NCI-H1417 treated with DMSO at 0.1 percent for 48 hours (cell line): ENCODE measurements at places on chromosomes 11 and 22.

GRCh38 chr22:31286360-31287255 is 5.7 kb downstream of the PIK3IP1 start:
- no peak for DNase-seq

DNA sequence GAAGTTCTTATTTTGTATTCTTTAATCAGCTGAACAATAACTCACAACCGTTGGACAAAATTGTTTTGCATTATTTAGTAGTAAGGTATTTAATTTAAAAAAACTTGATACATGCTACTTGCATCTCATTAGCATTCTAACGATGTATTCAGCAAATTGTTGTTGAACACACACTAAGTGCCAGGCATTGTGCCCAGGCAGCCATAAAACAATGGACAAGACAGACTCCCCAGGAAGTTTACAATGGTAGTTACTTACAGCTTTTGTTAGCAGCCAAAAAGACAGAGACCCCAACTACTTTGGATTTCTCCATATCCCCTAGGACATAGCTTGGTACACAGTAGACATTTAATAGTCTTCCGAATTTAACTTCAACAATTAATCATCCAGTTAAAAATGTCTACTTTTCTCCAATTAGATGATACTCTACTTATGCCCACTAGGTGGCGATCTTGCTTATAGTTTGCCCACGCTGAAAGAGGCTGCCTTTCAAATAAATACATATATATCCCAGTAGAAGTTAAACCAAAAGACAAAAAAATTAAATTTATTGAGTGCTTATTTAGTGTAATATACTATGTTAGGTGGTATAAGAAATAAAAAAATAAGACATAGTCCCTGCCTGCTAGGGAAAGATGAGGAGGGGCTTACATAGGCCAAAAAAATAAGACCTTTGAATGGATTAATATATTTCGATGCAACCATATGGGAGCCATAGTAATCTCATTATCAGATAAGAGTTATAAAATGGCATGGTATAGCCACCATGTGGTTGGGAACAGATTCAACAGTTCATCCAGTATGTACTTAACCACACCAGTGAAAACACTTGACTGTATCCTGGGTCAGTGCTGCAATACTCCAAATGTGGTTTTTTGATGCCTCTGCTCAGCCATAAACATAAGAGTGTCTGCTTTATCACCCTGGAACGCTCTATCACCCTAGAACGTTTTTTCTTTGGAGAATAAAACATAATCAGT is 2.0 kb upstream of the FJX1 start:
- DNase-seq = peak; percentile 66

DNA sequence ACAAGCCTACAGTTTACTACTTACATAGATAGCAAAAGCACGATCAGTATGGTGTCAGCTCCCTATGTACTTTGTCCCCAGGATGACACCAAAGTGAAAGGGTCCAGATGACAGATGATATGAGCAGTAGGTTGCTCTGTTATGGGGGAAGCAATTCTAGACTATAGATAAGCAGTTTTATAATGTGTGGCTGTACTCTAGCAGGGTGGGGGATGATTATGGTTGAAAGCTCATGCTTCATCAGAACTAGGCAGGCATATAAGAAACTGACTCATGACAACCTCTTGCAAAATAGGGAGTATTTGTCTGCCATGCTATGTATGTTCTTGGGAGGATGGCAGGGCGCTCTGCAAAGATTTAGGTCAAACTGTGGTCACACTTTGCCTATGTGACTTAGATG is 158.2 kb upstream of the ZBED5 start:
- no peak for DNase-seq

GRCh38 chr11:64788321-64789215 is 10.2 kb upstream of the SF1 start:
- DNase-seq = no peak

DNA sequence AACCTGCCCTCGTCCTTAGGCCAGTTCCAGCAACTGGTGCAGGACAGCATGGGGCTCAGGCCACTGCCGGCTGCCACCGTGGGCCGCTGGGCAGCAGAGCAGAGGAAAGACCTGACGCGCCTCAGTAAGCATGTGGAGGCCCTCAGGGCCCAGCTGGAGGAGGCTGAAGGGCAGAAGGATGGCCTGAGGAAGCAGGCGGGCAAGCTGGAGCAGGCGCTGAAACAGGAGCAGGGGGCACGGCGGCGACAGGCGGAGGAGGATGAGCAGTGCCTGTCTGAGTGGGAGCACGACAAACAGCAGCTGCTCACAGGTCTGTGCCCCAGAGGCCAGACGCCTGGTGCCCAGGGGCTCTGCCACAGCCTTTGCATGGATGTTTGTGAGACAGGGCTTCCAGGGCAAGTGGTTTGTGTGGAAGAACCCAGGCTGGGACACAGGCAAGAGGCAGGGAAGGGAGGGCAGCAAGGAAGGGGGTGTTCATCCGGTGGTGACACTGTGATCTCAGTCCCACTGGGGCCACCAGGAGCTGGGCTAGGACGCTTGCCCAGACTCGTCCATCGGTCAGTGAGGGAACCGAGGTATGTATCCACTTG is 13.9 kb downstream of the CCDC157 start:
- no peak for DNase-seq

- DNase-seq = no peak
Observed at GRCh38 chr22:47112582-47112965, 350.1 kb downstream of the TBC1D22A start.

DNA sequence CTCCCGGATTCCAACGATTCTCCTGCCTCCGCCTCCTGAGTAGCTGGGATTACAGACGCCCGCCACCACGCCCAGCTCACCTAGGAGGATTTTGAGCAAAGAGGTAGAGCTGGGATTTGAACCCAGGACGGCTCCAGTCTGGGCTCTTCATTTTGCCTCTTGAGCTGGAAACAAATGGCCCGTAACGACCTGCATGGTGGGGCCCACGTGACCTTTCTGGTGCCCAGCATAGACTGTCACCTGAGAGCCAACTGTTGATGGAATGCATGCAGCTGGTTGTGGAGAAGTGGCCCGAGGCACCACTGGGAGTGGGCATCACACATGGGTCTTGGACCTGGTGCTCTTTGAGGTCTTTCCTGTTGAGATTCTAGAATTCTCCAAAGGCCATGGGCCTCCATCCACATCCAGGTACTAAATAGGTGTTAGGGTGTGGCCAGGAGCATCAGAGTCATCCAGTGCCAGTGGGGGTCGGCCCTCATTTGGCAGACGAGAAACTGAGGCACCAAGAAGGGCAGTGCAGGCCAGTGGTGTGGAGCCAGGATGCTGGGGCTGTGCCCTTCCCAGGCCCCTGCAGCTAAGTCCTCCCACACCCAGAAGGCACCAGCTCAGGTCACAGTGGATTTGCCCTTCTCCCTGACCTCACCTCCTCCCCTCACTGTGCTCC is 3.9 kb downstream of the ATF4 start:
- DNase-seq = no peak

DNA sequence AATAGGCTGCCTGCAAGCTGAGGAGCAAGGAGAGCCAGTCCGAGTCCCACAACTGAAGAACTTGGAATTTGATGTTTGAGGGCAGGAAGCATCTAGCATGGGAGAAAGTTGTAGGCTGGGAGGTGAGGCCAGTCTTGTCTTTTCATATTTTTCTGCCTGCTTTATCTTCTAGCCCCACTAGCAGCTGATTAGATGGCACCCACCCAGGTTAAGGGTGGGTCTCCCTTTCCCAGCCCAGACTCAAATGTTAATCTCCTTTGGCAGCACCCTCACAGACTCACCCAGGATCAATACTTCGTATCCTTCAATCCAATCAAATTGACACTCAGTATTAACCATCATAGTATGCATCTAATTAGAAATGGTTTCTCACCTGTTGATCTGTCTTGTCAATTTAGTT is 5.0 kb upstream of the COX8A start:
- DNase-seq = no peak

GRCh38 chr22:26245001-26245400 is 75.7 kb downstream of the SEZ6L start:
- DNase-seq = no peak

- no peak for DNase-seq
Observed at GRCh38 chr22:48018346-48018745, 1255.9 kb downstream of the TBC1D22A start.

- DNase-seq = no peak
Observed at GRCh38 chr11:86625981-86626380, 46.4 kb downstream of the ME3 start.

DNA sequence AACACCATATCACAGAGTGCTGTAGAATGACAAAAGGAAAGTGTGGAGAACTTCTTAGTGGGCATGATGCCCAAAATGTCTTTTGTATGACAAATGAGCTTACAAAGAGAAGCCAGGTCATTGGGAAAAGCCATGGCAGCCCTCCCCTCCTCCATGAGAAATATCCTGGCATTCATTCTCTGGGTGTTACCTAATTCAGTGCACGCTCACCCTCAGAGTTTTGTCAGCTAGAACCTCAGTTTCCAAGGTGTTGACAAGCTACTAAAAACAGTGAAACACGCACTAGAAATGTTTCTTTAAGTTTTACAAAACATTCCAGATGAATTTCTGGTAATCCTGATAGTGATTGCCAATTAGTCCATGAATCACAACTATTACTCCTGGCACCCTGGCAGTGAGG is 105.4 kb upstream of the FSHB start:
- DNase-seq = no peak

DNA sequence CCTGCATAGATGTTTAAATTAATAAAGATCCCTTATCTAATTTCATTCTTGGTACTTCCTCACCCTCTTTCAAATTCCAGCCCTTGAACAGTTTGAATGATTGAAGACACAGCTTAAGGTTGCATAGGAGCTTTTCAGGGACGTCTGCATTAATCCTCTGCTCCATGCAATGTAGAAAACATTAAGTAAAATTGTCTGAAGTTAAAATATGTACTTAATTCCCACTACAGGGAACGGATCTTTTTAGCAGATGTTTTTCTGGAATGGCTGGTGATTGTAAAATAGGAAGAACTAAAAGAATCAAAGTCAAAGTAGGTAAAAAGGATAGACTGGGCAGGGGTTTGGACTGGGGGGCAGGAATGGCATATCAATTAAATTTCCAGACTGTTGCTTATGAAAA is 58.9 kb downstream of the ABTB2 start:
- DNase-seq = no peak

DNA sequence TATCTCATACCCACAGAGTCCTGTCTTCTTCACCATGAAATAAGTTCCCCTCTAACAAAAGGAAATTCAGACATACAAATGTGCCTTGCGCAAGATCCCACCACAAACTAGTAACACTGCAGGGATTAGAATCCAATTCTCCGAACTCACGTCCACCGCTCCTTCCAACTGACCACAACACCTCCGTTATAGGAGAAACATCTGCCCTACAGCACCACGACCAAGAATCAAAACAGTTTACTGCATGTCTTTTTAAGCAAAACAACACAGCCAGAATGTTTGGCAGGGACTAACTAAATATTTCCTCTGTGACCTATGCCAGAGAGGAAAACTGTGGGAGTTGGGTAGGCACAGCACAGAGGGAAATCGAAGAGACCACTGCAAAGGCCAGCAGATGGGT is 72.7 kb upstream of the AKIP1 start:
- DNase-seq = no peak

GRCh38 chr22:30891443-30891755 is 77.2 kb downstream of the MORC2 start:
- DNase-seq = no peak

DNA sequence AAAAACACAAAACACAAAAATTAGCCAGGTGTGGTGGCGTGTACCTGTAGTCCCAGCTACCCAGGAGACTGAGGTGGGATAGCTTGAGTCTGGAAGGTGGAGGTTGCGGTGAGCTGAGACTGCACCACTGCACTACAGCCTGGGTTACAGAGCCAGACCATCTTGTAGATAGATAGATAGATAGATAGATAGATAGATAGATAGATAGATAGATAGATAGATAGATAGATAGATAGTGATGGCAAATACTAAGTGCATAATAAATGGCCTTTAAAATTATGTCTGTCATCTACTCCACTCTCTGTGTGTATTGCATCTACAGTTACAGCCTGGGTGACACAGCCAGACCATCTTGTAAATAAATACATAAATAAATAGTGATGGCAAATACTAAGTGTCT is 56.0 kb upstream of the CHRM4 start:
- DNase-seq = no peak
